ENCODE measurements at places on chromosomes 7 and 10.

GRCh38 chr10:78868456-78868855, 200.3 kb upstream of the ZMIZ1 start:
- no peak for DNase-seq

DNA sequence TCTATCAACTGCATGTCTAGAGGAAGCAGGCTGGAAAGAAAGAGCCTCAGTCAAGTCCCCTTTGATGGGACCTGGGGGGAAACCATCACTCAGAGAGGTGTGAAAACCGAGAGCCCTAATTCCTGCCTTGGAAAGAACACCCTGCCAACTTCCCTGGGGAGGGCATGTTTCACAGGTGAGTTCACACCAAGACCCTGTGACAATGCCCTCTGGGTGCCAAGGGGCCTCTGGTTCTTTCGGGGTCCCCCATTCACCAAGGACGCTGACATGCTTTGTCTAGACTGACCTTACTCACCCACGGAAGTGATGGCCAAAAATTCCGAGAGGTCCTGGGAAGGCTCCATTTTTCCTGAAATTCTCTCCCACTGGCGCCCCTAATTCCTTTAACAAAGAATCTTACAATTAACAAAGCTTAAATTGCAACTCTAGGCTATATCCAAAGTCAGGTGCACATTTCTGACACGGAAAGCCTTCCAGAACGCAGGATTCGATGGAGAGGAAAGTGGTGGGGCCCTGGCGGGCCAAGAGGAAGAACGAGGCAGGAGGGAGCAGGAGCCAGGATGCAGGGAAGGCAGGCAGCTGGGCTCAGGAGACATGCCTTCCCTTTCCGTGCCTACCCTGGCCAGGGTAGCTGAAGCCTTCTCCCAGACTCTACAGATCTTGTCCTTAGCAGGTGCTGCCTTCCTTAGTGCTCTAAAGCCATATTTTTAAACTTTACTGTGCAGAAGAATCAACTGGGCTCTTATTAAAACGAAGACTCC, 23.7 kb downstream of the VSTM4 start:
- DNase-seq = no peak

GRCh38 chr7:141462958-141463357, 88.3 kb upstream of the AGK start:
- no peak for DNase-seq

DNA sequence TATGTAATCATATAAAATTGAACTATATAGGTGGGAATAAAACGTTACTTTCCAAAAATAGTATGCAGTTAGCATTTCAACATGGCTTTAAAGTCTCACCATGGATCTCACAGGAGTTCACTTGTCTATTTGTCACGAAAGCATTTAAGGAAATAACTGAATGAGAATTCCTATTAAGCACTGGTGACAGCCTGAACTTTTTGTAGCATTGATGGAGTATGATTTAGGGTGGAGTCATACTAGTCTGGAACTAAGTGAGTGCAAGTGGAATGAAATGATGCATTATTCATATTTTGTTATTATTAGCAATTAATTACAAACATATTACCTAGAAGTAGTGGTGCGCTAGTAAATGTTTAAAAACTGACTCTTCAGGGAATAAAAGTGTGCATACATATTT, 26.0 kb upstream of the HIBADH start:
- DNase-seq = no peak

DNA sequence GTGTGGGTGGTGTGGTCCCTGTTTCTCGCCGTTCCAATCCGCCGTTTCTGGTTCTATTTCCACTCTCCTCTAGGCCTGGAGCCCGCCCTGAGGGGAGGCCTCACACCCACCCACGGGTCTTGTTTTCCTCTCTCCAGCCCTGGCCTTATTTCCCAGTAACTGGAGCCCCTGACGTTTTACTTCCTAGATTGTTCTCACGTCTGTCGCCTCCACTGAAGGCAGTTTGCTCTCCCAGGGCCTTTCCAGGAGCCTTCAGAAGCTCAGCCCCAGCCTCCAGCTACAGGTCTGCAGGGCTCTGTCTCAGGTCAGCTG, 30.6 kb downstream of the CFAP46 start:
- DNase-seq = no peak

- no peak for DNase-seq
These were observed 55.0 kb upstream of the AKR1E2 start for GRCh38 chr10:4770801-4771553.

GRCh38 chr10:1738950-1739349, 1.6 kb upstream of the ADARB2 start:
- DNase-seq = no peak

DNA sequence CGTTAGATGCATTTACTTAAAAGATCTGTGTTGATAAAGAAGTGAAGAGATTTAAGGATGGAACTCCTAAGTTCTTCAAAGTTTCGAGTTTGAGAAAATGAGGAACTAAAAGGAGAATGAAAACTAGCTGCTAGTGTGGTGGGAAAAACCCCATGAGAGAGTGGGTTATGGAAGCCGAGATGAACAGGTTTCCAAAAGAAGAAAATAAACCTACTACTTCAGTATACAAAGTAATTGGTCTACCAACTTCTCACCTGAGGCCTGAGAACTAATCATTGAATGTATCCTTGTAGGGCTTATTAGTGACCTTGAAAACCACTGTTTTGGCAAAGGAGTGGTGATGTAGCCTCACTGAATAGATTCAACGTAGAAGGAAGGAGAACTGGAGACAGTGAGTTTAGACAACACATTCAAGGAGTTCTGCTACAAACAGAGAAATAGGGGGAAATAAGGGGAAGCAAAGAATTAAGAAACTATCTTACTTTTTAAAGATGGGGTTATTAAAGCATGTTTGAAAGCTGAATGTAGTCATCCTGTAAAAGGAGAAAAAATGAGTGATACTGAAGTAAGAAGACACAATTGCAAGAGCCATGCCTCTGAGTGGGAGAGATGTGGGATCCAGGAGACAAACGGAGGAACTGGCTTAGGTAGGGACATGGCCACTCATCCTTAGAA, 50.8 kb downstream of the CH25H start:
- DNase-seq = no peak

- no peak for DNase-seq
These were observed 12.5 kb upstream of the CALD1 start for GRCh38 chr7:134766779-134767519.

- no peak for DNase-seq
These were observed 96.1 kb downstream of the PIP4K2A start for GRCh38 chr10:22618078-22618785.

DNA sequence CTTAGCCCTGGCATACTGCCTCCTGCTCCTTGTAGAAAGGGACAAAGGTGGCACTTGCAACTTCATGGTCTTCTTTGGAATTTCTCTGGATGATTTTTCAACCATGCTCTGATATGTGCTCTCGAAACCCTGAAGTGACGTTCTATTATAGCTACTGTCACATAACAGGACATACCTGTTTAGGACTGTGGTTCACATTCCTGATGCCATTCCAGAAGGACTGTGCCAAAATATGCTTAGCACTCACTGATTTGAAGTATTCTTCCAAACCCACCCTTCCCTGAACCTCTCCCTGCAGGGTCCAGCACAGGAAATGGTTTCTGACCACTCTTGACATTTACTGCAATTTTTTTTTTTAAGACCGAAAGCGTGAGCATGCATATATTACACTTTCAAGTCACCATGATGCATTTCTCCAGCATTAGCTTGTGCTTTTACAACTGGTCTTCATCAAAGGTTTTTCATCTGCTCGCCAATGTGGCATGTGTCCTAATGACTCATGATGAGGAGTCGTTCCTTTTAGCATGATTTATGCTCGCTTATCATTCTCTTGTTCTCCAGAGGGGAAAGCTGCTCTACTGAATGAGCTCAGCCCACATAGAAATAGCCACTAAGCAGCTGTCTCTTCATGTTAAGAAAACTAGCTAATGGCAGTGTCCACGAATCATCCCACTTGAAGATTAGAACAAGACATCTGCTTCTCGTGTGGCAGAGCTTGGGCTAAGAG, 135.2 kb downstream of the ADAM12 start:
- no peak for DNase-seq

- no peak for DNase-seq
These were observed 290.6 kb downstream of the FRMD4A start for GRCh38 chr10:14039968-14040668.

- DNase-seq = no peak
These were observed 37.5 kb upstream of the OCM2 start for GRCh38 chr7:98027342-98028033.

- peak; percentile 77 for DNase-seq
These were observed 25.9 kb downstream of the ST8SIA6 start for GRCh38 chr10:17428351-17429097.

DNA sequence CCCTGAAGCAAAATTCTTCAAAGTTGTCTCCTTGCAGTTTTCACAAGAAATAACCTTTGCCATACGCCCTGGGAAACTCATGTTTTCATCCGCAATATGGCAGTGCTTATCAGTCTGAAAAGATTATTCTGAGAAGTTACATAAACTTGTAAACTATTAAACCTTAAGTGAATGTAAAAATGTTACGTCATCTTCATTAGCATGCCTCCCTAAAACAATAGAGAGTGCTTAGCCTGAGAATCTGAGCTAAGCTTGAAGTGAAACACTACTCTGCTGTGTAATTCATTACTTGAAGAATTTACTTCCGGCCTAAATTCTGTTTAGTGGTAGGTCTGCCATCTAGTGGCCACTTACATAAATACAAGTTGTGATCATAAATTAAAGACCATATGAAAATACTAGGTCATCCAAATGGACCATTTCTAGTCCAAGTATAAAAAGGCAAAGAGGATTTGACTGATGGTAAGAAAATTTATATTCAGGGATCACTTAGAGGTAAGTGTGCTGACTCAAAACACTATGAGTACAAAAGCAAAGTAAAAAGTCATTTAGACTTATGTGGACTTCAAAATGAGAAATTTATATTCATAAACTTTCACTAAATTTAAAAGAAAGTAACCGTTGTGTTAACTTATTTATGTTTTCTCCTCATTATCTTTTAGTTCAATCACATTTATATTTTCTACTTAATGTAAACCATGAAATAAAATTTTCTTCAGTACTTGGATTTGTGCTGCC, 745.1 kb upstream of the LRRTM3 start:
- DNase-seq = peak; percentile 11

- peak; percentile 37 for DNase-seq
These were observed 719 bp downstream of the ZNF33B start for GRCh38 chr10:42637648-42638054.
